Activated CD4-positive, alpha-beta T cell treated with anti-CD3 and anti-CD28 coated beads for 4 hours (primary cell): ENCODE measurements at places on chromosomes 6 and 20.

GRCh38 chr20:22921595-22922421 lies 113.3 kb upstream of the SSTR4 start:
- DNase-seq, result no peak

DNA sequence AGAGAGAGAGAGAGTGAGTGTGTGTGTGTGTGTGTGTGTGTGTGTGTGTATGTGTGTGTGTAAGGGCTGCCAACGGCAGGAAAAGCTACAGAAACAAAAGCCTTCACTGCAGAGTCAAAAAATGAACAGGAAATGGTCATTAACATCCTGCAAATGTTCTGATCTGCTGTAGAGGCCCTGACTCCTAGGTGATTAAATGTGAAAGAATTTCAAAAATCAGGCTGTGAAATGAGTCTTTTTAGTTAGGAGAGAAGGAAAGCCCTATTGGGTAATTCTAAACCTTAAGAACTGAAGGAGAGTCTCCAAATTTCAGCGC lies 166.5 kb upstream of the MYLIP start:
- no peak for DNase-seq

DNA sequence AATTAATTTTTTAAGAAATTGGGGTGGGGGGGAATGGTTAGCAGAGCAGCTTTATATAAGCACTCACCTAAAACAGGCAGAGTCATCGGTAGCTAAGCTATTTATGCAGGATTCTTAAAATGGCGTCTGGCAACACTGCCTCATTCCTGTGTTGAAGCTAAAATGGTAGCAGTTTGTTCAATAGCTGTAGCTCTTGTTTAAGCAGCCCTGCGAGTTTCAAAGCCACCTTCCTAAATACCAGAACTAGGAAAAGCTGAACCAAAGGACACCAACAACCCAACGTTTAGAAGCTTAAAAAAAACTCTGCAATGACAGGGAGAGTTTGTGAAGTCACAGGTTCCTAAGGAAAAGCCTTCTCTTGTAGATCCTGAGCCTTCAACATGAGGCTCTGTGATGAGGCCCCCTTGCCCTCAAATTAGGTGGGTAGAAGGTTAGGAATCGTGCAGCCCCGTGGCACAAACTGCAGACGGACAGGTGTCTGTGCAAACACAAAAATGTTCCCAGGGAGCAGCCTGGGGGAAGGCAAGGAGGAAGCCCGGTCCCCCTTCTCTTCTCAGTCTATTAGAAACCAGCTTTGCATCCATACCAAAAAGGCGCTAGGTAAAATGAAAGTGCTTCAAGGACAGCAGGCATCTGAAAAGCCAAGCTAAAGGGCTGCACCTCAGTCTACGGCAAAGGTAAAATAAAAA lies 4.7 kb downstream of the ZMYND8 start:
- no peak for DNase-seq

GRCh38 chr6:69976591-69977090 lies 110.3 kb downstream of the COL19A1 start:
- DNase-seq, result no peak

GRCh38 chr6:138109042-138109997 lies 2.1 kb upstream of the PERP start:
- DNase-seq, result peak; percentile 65

DNA sequence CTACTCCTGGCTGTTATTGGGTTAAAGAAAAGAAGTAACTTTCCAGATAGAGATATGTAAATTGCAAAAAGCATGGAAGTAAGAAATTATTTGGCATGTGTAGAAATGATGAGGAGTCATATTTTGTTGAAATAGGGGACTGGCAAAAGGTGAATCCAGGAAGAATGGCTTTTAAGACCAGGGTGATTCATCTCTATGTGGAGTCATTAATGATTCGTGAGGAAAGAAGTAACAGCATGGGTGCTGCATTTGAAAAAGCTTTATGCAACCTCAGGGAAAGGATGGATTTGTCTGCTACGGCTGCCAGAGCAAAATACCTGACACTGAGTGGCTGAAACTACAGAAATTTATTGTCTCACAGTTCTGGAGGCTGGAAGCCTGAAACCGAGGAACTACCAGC lies 14.8 kb upstream of the SYNE1 start:
- no peak for DNase-seq

DNA sequence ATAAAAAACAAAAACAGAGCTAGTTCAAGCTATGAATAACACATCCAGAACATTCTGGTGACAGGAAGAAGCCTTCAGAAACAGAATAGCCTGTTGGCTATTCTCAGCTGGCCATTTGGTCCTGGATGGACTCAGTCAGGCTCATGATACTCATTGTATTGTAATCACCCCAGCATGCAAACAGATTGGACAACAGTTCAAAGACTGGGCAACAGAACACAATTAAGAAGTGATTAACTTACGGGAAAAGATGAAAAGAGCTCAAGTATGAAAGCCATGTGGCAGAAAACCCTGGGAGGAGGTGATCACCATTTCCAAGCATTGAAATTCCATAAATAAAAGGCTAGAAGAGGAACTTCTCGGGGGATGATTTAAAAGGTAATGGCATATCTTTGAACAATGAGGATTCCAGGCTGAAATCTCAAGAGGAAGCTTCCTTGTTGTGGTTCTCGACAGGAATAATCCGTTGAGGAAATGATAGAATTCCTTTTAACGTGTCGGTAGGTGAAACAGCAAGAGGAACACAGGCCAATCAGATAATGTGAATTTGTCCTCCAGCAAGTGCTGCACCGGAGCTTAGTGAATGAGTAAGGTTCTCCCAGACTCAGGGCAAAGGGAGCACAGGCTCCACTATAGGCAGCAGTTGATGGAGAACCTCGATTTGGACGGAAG lies 172.4 kb downstream of the BCAS1 start:
- no peak for DNase-seq

DNA sequence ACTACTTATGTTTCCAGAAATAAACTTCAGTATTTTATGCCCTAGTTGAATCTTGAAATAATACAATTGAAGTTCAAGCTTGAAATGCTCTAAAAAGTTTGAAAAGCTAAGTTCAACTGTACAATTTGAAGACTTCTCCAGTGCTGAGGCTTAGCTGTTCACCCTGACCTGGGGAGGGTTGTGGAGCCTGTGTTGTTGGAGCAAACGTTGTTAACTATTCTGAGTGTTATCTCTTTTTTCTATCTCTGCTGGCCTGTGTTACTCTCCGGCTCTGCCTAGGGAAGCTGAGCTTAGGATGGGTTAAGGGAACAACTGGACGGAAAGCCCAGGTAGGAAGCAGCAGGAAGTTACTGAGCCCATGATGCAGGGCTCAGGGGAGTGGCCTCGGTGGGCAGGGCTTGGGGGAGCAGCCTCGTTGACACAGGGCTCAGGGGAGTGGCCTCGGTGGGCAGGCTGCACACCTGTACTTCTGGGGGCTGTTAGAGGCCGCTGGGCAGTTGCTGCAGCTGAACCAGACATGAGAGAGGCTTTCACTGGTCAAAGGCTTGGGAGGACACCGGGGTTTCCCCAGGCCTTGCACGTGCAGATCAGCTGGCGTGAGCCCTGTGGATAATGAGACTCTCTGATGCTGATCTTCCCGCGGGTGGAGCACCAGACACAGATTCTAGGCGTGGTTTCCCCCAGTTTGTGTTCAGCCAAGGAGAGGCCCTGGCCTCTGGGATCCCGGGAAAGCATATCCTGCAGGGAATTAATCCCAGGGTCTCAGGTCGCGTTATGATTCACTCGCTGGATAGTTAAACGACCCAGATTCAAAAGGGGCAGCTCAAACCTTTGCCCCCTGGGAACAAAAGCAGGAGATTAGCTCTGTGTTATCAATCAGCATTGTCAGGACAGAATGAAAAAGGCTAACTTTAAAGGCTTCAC lies 58.9 kb downstream of the ERMARD start:
- DNase-seq, result no peak

DNA sequence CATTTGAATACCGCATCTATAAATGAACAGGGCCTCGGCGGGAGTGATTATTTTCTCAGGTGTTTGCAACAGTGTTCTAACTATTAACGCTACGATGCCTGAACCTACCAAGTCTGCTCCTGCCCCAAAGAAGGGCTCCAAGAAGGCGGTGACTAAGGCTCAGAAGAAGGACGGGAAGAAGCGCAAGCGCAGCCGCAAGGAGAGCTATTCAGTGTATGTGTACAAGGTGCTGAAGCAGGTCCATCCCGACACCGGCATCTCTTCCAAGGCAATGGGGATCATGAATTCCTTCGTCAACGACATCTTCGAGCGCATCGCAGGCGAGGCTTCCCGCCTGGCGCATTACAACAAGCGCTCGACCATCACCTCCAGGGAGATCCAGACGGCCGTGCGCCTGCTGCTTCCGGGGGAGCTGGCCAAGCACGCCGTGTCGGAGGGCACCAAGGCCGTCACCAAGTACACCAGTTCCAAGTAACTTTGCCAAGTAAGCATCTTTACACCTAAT lies 70.9 kb downstream of the HFE start:
- DNase-seq, result peak; percentile 81

GRCh38 chr6:84847390-84848160 lies 83.2 kb upstream of the TBX18 start:
- DNase-seq, result no peak

DNA sequence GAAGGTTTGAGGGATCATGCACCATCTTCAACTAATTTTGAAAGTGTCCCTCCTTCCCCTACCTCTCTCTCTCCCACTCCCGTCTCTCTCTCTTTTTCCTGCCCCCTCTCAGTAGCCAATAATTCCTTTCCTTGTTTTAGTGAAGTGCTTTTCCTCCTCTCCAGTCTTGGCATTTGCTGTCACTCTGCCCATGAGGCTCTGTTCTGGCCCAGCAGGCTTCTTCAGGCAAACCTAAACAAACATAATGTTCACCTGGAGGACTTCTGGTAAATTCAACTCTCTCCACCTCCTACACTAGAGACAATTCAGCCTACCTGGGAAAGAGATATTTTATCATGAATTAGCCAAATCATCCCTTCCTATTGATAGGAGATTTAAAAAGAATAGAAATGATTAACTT lies 320.4 kb upstream of the RNF24 start:
- DNase-seq, result no peak

- DNase-seq, result no peak
These were observed 8.7 kb downstream of the APMAP start for GRCh38 chr20:24983896-24984295.

- no peak for DNase-seq
These were observed 29.1 kb upstream of the LMBRD1 start for GRCh38 chr6:69825904-69826303.

DNA sequence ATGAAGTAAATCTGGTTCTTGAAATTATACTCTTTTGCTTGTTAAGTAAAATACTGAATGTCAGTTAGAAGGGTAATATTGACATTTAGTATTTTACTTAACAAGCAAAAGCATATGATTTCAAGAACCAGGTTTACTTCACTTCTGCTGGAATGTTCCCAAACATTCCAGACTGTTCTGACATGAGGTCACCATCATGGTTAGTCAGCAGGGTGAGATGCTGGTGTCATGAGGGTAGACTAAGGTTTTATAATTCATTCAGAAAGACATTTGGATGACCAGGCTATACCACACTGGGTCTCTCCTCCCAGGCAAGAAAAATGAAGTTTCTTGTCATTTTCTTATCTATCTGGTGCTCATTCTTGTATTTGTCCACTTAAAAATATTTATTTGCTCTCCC lies 414.4 kb upstream of the MMS22L start:
- no peak for DNase-seq

DNA sequence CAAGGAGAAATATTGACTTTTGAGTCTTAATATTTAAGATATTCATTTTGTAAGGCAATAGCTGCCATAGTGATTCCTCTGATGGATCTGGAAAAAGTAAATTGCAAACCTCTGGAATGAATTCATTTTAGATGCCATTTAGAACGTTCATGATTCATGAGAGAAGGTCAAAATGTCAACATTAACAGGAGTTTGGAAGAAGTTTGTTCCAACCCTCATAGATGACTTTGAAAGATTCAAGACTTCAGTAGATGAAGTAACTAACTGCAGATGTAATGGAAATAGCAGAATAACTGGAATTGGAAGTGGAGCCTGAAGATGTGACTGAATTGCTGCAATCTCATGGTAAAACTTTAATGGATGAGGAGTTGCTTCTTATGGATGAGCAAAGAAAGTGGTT lies 100.9 kb upstream of the CCN2 start:
- DNase-seq, result no peak

GRCh38 chr6:2274981-2275891 lies 29.8 kb upstream of the GMDS start:
- no peak for DNase-seq

DNA sequence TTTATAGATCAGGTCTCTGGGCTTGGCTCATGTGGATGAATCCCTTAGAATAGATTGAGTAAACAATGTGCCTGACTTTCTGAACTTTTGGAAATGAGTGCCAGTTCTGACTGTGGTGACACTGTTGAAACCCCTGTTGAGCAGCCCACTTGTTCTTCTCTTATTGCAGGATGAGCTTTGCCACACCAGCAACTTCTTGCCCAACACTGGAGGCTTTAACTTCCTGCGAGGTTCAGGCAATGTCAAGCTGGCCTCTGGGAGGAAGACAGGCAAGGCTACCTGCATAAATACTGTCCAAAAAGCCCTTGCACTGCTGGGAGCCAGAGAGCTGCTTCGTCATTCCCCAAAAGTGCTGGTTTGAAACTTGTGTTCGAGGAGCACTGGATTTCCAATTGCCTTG lies 32.8 kb upstream of the SMIM8 start:
- DNase-seq, result no peak

DNA sequence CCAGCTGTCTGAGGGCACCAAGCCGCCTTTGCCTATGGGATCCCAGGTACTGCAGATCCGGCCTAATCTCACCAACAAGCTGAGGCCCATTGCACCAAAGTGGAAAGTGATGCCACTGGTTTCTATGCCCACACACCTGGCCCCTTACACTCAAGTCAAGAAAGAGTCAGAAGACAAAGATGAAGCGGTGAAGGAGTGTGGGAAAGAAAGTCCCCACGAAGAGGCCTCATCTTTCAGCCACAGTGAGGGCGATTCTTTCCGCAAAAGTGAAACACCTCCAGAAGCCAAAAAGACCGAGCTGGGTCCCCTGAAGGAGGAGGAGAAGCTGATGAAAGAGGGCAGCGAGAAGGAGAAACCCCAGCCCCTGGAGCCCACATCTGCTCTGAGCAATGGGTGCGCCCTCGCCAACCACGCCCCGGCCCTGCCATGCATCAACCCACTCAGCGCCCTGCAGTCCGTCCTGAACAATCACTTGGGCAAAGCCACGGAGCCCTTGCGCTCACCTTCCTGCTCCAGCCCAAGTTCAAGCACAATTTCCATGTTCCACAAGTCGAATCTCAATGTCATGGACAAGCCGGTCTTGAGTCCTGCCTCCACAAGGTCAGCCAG lies 283.0 kb downstream of the TSHZ2 start:
- DNase-seq, result no peak
